ENCODE measurements at places on chromosomes 6 and 20. TPM values are rescaled to one million over a fixed set of nuclear protein-coding genes. Genes with fewer than 3 reads are reported as not detected.

The ZHX3 gene
- total RNA-seq, result 10.0 TPM

The NFATC2 gene
- 87.5 TPM for total RNA-seq

The ABHD16B gene
- not detected for total RNA-seq

The CLDN20 gene
- not detected for total RNA-seq

The CALHM6 gene
- 86.6 TPM for total RNA-seq

The RNF144B gene
- 0.32 TPM for total RNA-seq

The GABRR2 gene
- 1.4 TPM for total RNA-seq

The SPATA2 gene
- total RNA-seq, result 10.2 TPM

The HLA-DOB gene
- 8.1 TPM for total RNA-seq

The MAP7 gene
- total RNA-seq, result 1.4 TPM

The SPATS1 gene
- total RNA-seq, result not detected

The HMGN3 gene
- 54.0 TPM for total RNA-seq

The HSPA1L gene
- 3.7 TPM for total RNA-seq

The IRF4 gene
- total RNA-seq, result 221 TPM

The DDX43 gene
- total RNA-seq, result 1.5 TPM

The BFSP1 gene
- 3.3 TPM for total RNA-seq

The CNBD2 gene
- total RNA-seq, result 2.2 TPM

The NCOA3 gene
- total RNA-seq, result 146 TPM

The DCDC2 gene
- total RNA-seq, result not detected

The ME1 gene
- total RNA-seq, result not detected

The KCNS1 gene
- 0.32 TPM for total RNA-seq

The BCL2L1 gene
- 141 TPM for total RNA-seq

The SLC32A1 gene
- total RNA-seq, result not detected

The YWHAB gene
- total RNA-seq, result 278 TPM

The ATP9A gene
- total RNA-seq, result 2.8 TPM

The SLC22A7 gene
- not detected for total RNA-seq

The HSP90AB1 gene
- 762 TPM for total RNA-seq

The PAK1IP1 gene
- total RNA-seq, result 16.7 TPM

The FRK gene
- 0.02 TPM for total RNA-seq

The GMNN gene
- total RNA-seq, result 58.1 TPM

The GPRC6A gene
- total RNA-seq, result not detected

The BMP7 gene
- 0.80 TPM for total RNA-seq

The BNIP5 gene
- not detected for total RNA-seq

The CYP39A1 gene
- total RNA-seq, result not detected

The ZNF334 gene
- 1.3 TPM for total RNA-seq

The PHACTR1 gene
- total RNA-seq, result 3.3 TPM

The MUC21 gene
- total RNA-seq, result not detected

The SEL1L2 gene
- not detected for total RNA-seq
